ENCODE measurements at places on chromosomes 3 and 15. TPM values are rescaled to one million over a fixed set of nuclear protein-coding genes. Genes with fewer than 3 reads are reported as not detected.

KNG1 gene
- not detected for total RNA-seq

CYP11A1 gene
- total RNA-seq: 1.0 TPM

MORC1 gene
- total RNA-seq: not detected

LRRC31 gene
- total RNA-seq: not detected

SPSB4 gene
- total RNA-seq: not detected

CHP1 gene
- total RNA-seq: 115 TPM

HTR3E gene
- total RNA-seq: not detected

GPR156 gene
- total RNA-seq: 0.44 TPM

CCDC50 gene
- 112 TPM for total RNA-seq

SEMA3G gene
- total RNA-seq: under 0.01 TPM

CDHR4 gene
- not detected for total RNA-seq

SLC35G2 gene
- total RNA-seq: 15.3 TPM

DNAJB8 gene
- not detected for total RNA-seq

ATP13A5 gene
- total RNA-seq: not detected

PLA2G4E gene
- total RNA-seq: under 0.01 TPM

ADAMTS7 gene
- 10.9 TPM for total RNA-seq

EIF1B gene
- total RNA-seq: 12.9 TPM

MAGI1 gene
- total RNA-seq: 17.6 TPM

COL6A6 gene
- total RNA-seq: 1.6 TPM

FAM107A gene
- total RNA-seq: under 0.01 TPM

PPIB gene
- total RNA-seq: 806 TPM

HHLA2 gene
- not detected for total RNA-seq

ANKRD63 gene
- total RNA-seq: not detected

THSD4 gene
- 31.3 TPM for total RNA-seq

CLN6 gene
- total RNA-seq: 10.5 TPM

JAGN1 gene
- 35.1 TPM for total RNA-seq

GOLGA6L10 gene
- under 0.01 TPM for total RNA-seq

CFAP100 gene
- total RNA-seq: not detected

IL17RB gene
- under 0.01 TPM for total RNA-seq

GPR27 gene
- not detected for total RNA-seq

ALAS1 gene
- 68.5 TPM for total RNA-seq

AP3B2 gene
- 0.15 TPM for total RNA-seq
